H1 (cell line): ENCODE measurements at places on chromosomes 4 and X. TPM values are rescaled to one million over a fixed set of nuclear protein-coding genes. Genes with fewer than 3 reads are reported as not detected.

IQCM gene
- total RNA-seq = not detected in 2 replicates

TMEM150C gene
- 1.7 and 1.9 TPM in 2 replicates for total RNA-seq

ATP8A1 gene
- 12.2 and 14.9 TPM in 2 replicates for total RNA-seq

MAGEA2B gene
- total RNA-seq = 0.29 TPM in 1 of 2 replicates, not detected in the other

GRCh38 chrX:6885396-6885795, 262.1 kb upstream of the STS start:
- H3K27me3 ChIP-seq = no peaks in the 10 kb centered on the region
- H3K4me1 ChIP-seq = no peaks in the 10 kb centered on the region
- H3K36me3 ChIP-seq = no peaks in the 10 kb centered on the region
- no peak overlapping the region for H3K4me3 ChIP-seq
- no peak overlapping the region for H3K27ac ChIP-seq

ZNF157 gene
- total RNA-seq = 2.0 and 2.2 TPM in 2 replicates

CFP gene
- total RNA-seq = 2.2 and 2.4 TPM in 2 replicates

- no peak overlapping the region for H3K4me3 ChIP-seq
- no peak overlapping the region for H3K27ac ChIP-seq
- H3K4me1 ChIP-seq = no peaks in the 10 kb centered on the region; the same call in 1 of the 2 replicates
- DNase-seq = no peak
Measured at GRCh38 chrX:110180176-110180927, 137.5 kb downstream of the AMMECR1 start.

ZNF674 gene
- total RNA-seq = 6.1 and 7.4 TPM in 2 replicates

GPRASP2 gene
- 15.7 and 19.1 TPM in 2 replicates for total RNA-seq

PDGFC gene
- 2.1 and 2.7 TPM in 2 replicates for total RNA-seq

AKAP14 gene
- total RNA-seq = 1.3 and 1.7 TPM in 2 replicates

GRCh38 chr4:190016369-190017289, 10.4 kb downstream of the FRG2 start:
- H3K27ac ChIP-seq = no peak overlapping the region
- peaks cover 90% of the 10 kb centered on the region for H3K27me3 ChIP-seq

DNA sequence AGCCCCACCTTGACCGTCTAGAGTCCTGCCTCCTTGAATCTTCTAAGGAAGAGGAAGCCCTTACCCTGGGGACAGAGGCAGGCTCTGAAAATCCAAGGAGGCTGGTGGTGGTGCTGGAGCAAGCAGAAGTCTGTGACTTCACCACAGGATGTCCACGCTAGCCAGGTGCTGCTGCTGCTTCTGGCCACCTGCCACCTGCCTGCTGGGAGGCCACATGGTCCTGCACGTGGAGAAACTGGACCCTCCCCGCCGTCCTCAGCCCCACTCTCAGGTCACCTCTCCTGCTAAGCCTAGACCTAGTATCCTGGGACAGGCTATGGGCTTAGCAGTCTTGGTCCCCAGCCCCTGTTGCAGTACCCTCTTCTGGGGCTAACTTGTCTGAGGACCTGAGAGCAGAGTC, 15.8 kb downstream of the TMEM31 start:
- DNase-seq = no peak
- no peak overlapping the region for H3K4me3 ChIP-seq
- H3K4me1 ChIP-seq = peaks cover 14% of the 10 kb centered on the region
- H3K27me3 ChIP-seq = no peaks in the 10 kb centered on the region

DNA sequence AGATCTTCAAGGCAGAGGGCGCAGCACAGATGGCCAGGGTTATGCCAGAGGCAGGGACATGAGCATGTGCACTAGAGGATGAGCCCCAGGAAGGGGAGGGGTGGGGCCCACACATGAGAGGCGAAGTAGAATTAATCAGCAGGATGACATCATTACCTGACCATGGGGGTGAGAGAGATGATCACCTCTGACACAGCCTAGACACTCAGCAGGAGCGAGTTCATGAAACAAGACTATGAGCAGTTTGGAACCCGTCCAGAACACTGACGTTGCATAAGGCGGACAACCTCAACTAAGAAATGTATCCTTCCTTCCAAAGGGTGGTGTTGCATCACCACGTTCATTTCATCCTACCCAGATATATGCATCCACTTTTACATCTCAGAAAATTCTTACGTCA, 446.7 kb upstream of the TENM3 start:
- no peaks in the 10 kb centered on the region for H3K36me3 ChIP-seq
- H3K27ac ChIP-seq = no peak overlapping the region
- H3K4me1 ChIP-seq = peaks cover 3% of the 10 kb centered on the region
- no peak for DNase-seq
- no peaks in the 10 kb centered on the region for H3K27me3 ChIP-seq

GRCh38 chrX:3252744-3253143, 93.7 kb downstream of the MXRA5 start:
- no peak overlapping the region for H3K27ac ChIP-seq
- no peaks in the 10 kb centered on the region for H3K4me1 ChIP-seq
- DNase-seq = no peak
- H3K36me3 ChIP-seq = no peaks in the 10 kb centered on the region

GRCh38 chr4:54032558-54033135, 31.8 kb downstream of the CHIC2 start:
- H3K4me3 ChIP-seq = peak overlapping the region; percentile 42
- H3K27ac ChIP-seq = no peak overlapping the region
- DNase-seq = no peak
- H3K36me3 ChIP-seq = no peaks in the 10 kb centered on the region
- H3K27me3 ChIP-seq = no peaks in the 10 kb centered on the region
- H3K4me1 ChIP-seq = peaks cover 4% of the 10 kb centered on the region

DNA sequence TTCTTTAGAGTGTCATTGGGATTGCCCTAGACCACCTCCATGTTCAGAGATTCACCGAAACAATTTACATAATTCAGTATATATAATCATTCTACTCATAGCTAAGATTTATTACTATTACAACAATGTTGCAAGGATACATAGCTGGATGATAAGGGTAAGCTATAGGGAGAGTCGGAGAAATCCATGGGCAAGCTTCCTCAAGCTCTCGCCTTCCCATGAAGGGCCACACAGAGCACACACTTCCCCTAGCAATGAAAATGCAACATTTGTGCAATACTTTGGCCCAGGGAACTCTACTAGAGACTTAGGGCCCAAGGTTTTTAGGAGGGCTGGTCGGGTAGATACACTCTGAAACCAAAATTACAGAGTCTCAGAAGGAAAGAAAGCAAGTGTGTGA, 49.7 kb upstream of the ABCG2 start:
- H3K27ac ChIP-seq = no peak overlapping the region
- H3K27me3 ChIP-seq = no peaks in the 10 kb centered on the region
- peaks cover 2% of the 10 kb centered on the region; the same call in 1 of the 2 replicates for H3K4me1 ChIP-seq
- no peak for DNase-seq
- no peaks in the 10 kb centered on the region for H3K36me3 ChIP-seq

- H3K36me3 ChIP-seq = no peaks in the 10 kb centered on the region
- no peaks in the 10 kb centered on the region for H3K27me3 ChIP-seq
- DNase-seq = no peak
- no peak overlapping the region for H3K4me3 ChIP-seq
- no peaks in the 10 kb centered on the region; the same call in none of the 2 replicates for H3K4me1 ChIP-seq
- no peak overlapping the region for H3K27ac ChIP-seq
Measured at GRCh38 chr4:145861336-145862318, 77.0 kb downstream of the ZNF827 start.

INTU gene
- total RNA-seq = 12.8 and 15.1 TPM in 2 replicates

- no peak overlapping the region for H3K27ac ChIP-seq
- H3K4me1 ChIP-seq = no peaks in the 10 kb centered on the region; the same call in 1 of the 2 replicates
- H3K27me3 ChIP-seq = no peaks in the 10 kb centered on the region
- no peak overlapping the region for H3K4me3 ChIP-seq
- DNase-seq = no peak
- no peaks in the 10 kb centered on the region for H3K36me3 ChIP-seq
Measured at GRCh38 chrX:71216485-71216884, 6.5 kb upstream of the GJB1 start.
